ENCODE measurements at places on chromosomes 2 and 18.

DNA sequence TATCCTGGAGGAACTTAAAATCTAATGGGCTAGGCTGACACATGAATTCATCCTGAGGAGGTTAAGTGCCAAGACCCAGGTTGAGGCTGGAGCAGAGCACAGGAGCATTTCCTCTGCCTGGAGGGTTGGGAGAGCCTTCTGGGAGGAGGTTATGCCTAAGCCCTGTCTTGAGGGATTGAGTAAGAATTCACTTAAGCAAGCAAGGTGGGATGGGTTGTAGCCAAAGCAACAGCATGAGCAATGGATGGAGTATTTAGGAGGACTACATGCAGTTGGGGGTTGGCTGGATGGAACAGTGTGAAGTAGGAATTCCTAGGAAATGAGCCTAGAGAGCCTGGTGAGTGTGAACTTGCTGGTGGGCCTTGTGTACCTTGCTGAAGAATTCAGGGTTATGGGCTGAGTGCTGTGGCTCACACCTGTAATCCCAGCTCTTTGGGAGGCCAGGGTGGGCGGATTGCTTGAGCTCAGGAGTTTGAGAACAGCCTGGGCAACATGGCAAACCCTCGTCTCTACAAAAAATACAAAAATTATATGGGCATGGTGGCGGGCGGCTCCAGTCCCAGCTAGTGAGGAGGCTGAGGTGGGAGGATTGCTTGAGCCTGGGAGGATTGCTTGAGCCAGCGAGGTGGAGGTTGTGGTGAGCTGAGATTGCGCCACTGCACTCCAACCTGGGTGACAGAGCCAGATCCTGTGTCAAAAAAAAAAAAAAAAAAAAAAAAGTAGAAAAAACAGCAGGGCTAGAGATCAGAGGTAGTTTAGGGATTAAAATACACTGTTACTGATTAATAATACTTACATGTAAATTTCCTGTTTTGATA lies 22.2 kb downstream of the TANC1 start:
- no peak for DNase-seq
- H3K4me3 ChIP-seq, result no peak overlapping the region
- H3K36me3 ChIP-seq, result no peaks in the 10 kb centered on the region
- H3K27me3 ChIP-seq, result no peaks in the 10 kb centered on the region
- H3K4me1 ChIP-seq, result peaks cover 3% of the 10 kb centered on the region
- no peak overlapping the region for H3K27ac ChIP-seq

- H3K27ac ChIP-seq, result no peak overlapping the region
- H3K4me3 ChIP-seq, result no peak overlapping the region
- DNase-seq, result no peak
- no peaks in the 10 kb centered on the region for H3K4me1 ChIP-seq
- H3K36me3 ChIP-seq, result no peaks in the 10 kb centered on the region
These were observed 55.6 kb downstream of the ACKR3 start for GRCh38 chr2:236625156-236625690.

- no peak overlapping the region for H3K4me3 ChIP-seq
- DNase-seq, result no peak
- no peaks in the 10 kb centered on the region for H3K27me3 ChIP-seq
- H3K27ac ChIP-seq, result no peak overlapping the region
- H3K4me1 ChIP-seq, result no peaks in the 10 kb centered on the region
These were observed 159.7 kb upstream of the WDSUB1 start for GRCh38 chr2:159446201-159446600.

DNA sequence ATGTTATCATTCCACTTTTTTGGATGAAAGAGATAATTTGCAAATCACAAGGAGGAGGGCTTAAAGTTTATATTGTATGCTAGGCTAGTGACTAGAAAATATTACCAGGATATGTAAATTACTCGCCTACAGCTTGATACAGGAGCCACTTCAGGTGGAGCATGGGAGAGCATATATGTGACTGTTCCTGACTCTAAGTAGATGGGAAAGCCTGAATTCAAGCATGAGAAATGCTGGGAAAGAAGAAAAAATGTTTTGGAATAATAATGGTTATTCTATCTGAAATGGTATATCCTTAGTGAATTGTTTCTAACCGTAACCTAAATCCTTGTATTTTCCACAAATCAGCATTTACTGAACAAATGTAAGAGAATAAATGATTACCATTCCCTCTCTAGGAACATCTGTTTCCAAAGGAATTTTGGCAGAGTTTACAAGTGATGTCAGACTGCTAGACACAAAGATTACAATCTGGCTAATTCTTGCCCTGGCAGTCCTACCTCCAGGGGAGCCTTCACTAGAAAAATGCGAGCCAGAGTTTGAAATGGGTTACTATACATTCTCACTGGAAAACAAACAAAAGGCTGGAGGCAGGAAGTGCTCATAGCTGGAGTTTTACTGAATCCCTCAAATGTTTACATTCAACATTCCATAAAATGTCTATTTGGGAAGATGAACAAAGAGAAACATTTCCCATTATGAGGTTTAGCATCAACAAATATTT lies 129.4 kb upstream of the MAPRE2 start:
- no peak overlapping the region for H3K27ac ChIP-seq
- DNase-seq, result peak; percentile 77
- no peak overlapping the region for H3K4me3 ChIP-seq
- no peaks in the 10 kb centered on the region for H3K36me3 ChIP-seq
- no peaks in the 10 kb centered on the region for H3K27me3 ChIP-seq
- H3K4me1 ChIP-seq, result peaks cover 9% of the 10 kb centered on the region

DNA sequence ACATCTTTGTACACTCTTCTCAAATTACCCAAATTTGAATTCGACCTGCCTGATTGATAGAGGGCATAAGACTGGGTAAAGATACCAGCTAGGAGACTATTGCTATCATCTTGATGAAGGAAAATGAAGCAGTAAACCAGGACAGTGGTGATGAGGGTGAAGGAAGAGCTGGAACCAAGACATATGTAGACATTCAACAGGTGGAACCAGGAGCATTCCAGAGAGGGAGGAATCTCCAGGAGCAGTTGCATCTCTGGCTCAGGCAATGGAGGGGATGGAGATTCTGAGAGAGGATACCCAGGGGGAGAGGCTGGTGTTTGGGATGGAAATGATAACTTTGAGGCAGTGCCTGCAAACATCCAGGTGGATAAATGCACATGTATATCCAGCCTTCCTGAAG lies 41.6 kb downstream of the SDC1 start:
- H3K27ac ChIP-seq, result peak overlapping the region; percentile 59
- H3K4me3 ChIP-seq, result no peak overlapping the region
- no peaks in the 10 kb centered on the region for H3K27me3 ChIP-seq

All from lung (tissue), 17 donors.